ENCODE measurements at places on chromosomes 5 and 9.

DNA sequence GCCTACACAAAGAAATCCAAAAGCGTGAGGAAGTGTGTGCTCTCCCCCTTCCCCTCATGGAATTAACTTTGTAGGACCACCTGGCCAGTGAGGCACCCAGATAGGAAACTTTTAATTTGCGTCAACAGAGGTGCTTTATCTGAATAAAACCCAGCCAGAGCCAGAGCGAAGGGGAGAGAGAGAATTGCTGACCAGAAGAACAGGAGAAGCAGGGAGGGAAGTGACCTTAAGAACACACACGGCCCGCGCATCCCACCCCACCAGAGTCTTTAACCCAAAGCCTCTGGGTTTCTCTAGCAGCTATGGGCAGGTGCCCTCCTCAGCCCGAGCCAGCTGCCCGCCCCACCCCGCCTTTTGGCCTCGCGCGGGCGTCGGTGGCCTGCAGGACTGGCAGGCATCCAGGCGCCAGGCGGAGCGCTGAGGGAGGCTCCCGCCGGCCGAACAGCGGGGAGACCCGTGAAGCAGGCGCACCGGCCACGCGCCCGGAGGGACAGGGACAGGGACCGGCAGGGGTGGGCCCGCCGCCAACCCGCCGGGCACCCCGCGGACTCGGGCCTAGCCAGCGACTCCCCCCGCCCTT lies 580 bp downstream of the ERAP1 start:
- no peak for DNase-seq

DNA sequence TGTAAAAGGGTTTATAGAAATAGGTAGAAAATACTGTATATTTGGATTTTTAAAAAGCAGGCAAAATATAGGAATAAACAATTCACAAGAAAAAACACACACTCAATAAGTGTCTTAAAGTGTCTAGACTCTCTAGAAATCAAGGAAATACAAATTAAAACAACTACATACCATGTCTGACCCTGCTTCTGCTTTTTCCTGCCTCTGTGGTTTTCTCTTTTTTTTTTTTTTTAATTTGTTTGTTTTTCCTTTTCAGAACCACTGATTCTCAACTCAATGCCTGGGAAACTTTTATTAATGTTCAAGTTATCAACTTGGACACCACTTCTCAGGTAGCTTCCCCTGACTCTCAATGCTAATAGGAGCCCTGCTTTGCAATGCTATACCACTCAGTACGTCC lies 25.5 kb upstream of the TAS2R1 start:
- DNase-seq: no peak

GRCh38 chr9:131892162-131892707 lies 152.4 kb upstream of the RAPGEF1 start:
- no peak for DNase-seq

DNA sequence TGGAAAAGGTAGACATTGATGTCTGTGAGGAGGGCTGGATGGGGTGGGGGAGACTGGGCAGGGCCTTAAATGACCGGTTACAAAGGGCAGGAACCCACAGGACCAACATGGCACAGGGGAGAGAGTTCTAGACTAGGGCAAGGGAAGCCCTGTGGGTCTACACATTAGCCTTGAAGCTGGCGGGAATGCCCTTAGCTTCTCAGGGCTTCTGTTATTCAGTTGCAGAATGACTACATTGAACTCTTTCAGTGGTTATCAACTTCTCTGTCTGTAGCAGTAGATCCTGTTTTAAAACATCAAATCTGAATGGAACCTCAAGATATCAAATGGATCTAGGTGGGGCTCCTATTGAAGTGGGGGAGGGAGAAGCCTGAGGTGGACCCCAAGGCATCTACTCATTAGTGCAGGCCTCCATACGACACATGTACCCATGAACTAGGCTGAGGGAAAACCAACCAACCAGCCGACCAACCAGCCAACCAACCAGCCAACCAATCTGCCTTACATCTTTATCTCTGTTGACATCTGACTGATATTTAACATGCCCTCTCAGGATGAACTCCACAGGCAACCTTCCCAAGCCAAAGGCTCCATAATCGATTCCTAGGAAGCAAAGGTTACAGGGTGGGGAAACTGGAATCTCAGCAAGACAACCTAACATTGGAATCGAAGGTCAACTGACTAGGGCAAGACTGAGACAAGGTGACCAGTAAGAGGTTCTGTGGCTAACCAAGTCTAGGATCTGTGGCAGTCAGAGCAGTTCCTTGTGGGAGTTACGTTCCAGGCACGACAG lies 48.3 kb downstream of the DAP start:
- DNase-seq: no peak

GRCh38 chr9:87663556-87663955 lies 62.4 kb upstream of the CTSL start:
- no peak for DNase-seq

- no peak for DNase-seq
These were observed 411.7 kb upstream of the ZNF462 start for GRCh38 chr9:106451223-106451622.

DNA sequence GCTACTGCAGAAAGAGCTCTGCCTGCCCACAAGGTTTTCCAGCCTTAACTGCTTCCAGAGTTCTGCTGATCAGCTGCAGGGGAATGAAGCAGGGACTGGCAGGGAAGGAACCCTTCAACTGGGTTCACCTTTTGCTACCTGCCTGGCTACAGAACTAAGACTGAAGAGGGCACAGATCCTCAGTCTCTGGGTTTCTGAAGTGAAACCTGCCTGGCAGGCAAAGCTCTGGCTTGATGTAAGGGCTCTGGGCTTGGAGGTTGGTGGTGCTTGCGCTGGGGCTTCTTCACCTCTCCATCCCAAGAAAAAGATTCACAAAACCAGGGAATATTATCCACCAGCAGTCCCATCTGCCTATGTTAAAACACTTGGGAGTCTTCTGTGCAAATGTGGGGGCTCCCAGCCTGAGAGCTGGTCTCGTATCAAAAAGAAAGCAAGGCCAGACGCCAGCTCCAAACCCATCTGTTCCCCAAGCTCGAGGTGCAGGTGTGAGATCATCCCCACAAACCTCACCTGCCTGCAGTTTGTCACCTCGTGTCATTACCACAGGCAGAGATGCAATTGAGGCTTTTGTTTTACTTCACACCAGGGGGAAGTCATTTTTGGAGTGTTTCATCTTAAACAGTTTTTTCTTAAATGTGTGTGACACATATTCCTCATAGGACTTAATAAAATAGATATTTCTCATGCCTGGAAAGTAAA lies 58.3 kb downstream of the BNC2 start:
- no peak for DNase-seq

DNA sequence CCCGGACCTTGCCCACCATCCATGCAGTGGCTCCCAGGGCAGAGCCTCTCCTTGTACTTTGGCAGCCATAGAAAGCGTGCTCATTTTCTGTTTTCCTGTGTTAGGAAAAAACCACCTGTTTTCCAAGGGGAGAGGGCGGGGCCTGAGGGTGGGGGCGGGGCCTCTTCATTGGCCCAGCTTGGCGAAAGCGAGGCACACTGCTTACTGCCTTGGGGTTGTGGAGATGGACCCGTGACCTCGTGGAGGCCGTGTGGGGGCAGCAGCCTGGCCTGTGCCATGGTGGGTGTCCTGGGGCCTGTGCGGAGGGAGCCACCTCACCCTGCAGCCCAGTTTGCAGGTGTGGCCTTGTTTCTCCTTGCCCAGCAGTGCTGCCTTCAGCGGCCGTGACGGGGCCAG lies 4.4 kb upstream of the TOR4A start:
- no peak for DNase-seq

DNA sequence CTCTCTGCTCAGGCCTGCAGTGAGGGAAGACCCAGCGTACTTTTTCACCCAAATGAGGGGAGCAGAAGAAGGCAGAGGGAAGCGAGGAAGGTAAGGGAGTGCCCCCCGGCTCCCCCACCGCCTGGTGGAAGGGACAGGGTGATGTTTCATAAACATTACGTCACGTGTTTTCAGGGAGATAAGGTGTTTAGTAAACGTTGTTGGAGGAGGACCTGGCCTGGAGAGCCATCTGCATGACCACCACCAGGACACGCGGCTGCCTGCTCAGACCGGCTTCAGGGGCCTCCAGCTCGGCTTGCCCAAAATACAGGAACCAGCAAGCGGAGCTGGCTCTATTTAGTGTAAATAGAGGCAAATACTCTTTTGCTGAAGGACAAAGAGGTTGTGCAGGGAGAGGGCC lies 40.0 kb upstream of the C5orf58 start:
- no peak for DNase-seq

GRCh38 chr5:66617226-66617861 lies 21.2 kb downstream of the MAST4 start:
- DNase-seq: no peak
